ENCODE measurements at places on chromosomes 5 and 9.

DNA sequence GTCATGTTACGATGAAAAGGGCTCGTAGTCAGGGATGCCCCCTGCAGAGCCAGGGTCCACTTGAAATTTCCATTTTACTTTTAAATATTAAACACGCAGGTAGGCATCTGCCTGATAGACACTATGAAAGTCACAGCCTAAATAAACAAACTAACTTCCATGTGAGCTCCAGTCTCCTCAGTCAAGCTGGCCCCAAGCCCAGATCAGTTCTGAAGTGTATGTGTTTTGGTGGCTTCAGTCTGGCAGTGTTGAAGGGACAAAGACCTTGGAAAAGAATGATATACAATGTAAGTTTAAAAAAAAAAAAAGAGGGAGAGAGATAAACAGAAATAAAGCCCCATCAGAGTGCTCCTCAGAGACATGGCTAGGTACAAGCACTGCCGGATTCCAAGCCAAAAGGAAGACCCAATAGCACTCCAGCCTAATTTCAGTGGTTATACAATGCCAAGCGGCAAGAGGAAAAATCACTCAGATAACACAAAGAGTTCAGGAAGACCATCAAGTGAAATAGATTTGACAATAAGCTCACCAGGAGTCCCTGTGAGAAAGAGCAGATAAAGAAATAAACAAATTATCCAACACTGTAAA is 181.0 kb downstream of the BNC2 start:
- peak; percentile 74 for DNase-seq

- no peak for DNase-seq
Observed at GRCh38 chr9:69018737-69019136, 4.8 kb upstream of the PRKACG start.

- no peak for DNase-seq
Observed at GRCh38 chr5:91787718-91788117, 404.6 kb upstream of the ARRDC3 start.

- no peak for DNase-seq
Observed at GRCh38 chr5:159550951-159551350, 220.7 kb upstream of the IL12B start.

DNA sequence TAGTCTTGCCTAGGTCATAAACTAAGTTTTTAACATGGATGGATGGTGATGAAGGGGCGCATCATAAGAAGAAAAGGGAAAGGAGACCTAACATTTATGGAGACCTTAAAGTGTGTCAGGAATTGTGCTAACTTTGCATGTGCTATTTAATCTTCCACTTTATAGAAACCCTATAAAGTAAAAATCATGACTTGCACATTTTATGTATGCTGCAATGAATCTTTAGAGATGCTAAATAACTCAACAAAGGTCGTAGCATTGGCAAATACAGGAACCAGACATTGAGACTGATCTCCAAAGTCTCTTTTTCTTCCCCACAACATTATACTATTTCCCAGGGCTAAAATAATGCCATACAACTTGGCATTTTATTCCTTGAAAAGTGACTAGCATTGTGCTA is 214.6 kb downstream of the SGCD start:
- no peak for DNase-seq

GRCh38 chr9:20320921-20321320 is 301.4 kb downstream of the MLLT3 start:
- DNase-seq: no peak

DNA sequence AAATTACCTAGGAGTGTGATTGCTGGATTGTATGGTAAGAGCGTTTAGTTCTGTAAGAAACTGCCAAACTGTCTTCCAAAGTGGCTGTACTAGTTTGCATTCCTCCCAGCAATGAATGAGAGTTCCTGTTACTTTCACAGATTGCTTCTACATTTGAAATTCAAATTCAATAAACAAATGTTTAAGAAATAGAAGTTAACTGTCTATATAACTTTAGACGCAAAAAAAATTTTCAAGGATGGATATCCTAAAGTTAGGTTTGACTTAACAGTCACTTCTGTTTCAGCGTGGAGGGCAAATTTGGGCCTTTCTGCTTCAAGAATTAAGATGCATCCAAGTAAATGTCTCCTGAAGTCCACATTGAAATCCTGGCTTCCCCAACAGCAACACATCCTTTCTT is 445.6 kb downstream of the TAF11L14 start:
- DNase-seq: peak; percentile 22

DNA sequence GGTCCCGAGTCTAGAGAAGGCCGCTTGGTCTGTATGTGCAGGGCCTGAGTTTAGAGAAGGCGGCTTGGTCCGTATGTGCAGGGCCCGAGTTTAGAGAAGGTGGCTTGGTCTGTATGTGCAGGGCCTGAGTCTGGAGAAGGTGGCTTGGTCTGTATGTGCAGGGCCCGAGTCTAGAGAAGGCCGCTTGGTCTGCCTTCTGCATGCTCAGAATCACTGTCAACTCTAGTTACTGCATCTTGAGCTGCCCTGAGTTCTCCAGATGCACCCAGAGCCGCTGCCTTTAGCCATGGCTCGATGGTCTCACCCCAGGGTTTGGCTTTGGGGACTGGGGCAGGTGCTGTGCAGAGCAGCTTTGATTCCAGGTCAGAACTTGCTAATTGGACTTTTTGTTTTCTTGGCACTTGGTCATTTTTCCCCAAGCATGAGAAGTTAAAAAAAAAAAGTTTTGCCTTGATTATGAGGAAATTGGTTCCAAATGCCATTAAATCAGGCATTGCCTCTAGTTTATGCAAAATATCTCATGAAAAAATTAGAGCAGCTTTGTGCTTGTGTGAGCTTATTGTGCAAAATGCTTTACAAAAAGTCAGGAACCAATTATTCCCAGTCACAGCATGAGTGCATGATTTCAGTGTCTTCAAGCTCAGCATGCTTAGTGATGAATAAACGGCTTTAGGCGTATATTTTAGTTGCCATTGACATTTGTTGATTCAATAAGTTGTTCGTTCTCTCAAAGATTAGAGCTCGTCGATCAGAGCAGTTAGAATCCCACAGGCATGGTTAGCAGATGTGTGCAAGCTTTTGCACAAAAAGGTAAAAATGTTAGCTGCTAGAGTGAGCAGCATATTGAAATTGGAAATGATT is 25.4 kb upstream of the EXOC3 start:
- DNase-seq: no peak

DNA sequence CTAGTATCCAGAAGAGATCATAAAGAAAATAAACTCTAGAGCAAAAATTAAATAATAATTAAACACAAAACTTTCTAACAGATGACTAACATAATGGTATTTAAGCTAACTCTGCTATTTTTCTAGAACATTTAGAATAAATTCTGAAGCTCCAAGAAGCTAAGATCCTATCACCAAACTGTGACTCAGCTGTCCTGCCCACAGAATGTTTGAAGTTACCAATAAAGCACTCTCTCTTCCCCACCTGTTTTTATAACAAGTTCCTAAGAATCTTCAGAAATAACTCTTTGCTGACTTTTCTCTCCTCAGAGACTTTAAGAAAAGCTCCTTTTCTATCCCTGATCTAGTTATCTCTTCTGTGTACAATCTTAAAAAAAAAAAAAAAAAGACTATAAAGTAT is 6.0 kb upstream of the EFNA5 start:
- no peak for DNase-seq

Measured in muscle of leg (tissue), 16 donors.